Uterus (tissue), 4 donors: ENCODE measurements at places on chromosomes 7 and 10. TPM values are rescaled to one million over a fixed set of nuclear protein-coding genes. Genes with fewer than 3 reads are reported as not detected.

DNA sequence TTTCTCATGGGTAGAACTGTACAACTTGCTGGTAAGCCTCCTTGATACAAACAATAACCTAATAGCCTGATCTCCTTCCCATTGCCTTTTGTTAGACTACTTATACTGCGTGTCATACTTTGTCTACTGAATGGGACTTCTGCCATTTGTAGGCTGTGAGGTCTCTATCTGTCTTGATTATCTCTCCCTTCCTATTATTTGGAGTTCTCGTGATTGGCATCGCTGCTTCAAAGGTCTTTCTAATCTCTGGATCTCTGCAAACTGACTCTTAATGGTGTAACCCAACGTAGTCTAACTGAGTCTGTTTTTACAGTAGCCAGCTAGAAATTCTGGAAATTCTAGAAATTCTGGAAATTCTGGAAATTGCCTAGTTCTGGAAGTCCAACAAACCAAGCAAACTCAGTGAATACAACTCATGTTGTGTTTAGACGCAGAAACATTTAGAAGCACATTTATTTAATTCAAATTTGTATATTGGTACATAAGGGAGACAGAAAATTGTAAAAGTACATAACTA, 29.8 kb downstream of the PHYHIPL start:
- no peak for DNase-seq

The DLX6 gene
- total RNA-seq = not detected

GRCh38 chr10:112580267-112580666, 133.3 kb downstream of the VTI1A start:
- DNase-seq = no peak

The DDX56 gene
- total RNA-seq = 42.9 TPM

DNA sequence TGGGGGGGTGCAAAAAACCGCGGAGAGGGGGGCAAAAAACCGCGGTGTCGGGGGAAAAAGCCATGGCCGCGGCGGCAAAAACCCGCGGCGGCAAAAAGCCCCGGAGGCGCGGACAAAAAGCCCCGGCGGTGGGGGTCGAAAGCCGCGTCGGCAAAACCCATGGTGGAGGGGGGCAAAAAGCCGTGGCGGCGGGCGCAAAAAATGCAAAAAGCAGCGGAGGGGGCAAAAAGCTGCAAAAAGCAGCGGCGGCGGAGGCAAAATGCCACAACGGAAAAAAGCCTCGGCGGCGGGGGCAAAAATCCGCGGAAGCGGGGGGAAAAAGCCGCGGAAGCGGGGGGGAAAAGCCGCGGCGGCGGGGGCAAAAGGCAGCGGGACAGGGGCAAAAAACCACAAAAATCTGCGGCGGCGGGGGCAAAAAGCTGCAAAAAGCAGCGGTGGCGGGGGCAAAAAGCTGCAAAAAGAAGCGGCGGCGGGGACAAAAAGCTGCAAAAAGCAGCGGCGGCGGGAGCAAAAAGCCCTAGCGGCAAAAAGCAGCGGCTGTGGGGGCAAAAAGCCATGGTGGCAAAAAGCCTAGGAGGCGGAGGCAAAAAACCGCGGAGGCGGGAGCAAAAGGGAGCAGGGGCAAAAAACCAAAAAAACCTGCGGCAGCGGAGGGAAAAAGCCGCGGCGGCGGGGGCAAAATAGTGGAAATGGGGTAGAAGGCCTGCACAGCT, 418.9 kb downstream of the ZNF716 start:
- DNase-seq = no peak

DNA sequence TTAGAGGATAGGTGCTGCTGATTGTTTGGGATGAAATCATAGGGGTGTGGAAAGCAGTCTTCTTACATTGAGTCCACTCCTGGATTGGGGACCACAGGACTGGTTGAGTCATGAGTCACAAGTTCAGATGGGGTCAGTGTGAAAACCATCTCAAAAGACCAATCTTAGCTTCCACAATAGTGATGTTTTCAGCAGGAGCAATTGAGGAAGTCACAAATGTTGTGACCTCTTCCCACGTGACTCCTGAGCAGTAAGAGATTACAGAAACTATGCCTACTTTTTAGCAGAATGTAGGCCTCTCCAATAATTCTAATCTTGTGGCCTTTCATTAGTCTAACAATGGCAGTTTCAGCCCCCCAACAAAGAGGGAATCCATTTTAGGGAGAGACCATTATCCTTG, 256.9 kb upstream of the CDC14C start:
- DNase-seq = no peak

The HOGA1 gene
- total RNA-seq = 0.26 TPM

GRCh38 chr7:34165927-34166550, 260.7 kb downstream of the BMPER start:
- no peak for DNase-seq

The DPP6 gene
- 4.1 TPM for total RNA-seq

GRCh38 chr7:155722118-155722517, 77.7 kb downstream of the RBM33 start:
- no peak for DNase-seq

GRCh38 chr7:120988591-120989256, at the start of gene CPED1:
Gene CPED1 (plus strand): TSS chr7:120988711. CDS start chr7:120989622, 911 bp downstream.
- DNase-seq = peak; percentile 78

DNA sequence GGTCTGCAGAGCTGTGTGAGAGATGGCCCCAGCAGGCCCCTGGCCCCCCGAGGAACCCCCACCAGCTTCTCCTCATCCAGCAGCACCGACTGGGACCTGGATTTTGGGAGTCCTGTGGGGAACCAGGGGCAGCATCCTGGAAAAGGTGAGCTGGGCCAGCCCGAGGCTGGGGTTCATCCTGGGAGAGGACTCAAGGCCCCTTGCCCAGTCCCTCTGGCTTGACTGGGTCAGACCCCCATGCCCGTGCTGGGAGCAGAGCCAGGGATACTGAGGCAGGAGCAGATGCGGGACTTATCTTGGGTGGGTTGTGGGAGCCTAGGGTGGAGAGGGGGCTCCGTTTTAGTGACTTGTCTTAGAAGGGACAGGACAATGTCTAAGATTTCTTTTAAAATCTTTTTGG, 47.5 kb downstream of the ZNF467 start:
- DNase-seq = no peak

GRCh38 chr7:69465262-69465661, 133.0 kb upstream of the AUTS2 start:
- DNase-seq = no peak

The GPR15LG gene
- not detected for total RNA-seq

The WIPF3 gene
- 4.1 TPM for total RNA-seq

GRCh38 chr10:127013211-127013656, 108.0 kb downstream of the DOCK1 start:
- DNase-seq = no peak

DNA sequence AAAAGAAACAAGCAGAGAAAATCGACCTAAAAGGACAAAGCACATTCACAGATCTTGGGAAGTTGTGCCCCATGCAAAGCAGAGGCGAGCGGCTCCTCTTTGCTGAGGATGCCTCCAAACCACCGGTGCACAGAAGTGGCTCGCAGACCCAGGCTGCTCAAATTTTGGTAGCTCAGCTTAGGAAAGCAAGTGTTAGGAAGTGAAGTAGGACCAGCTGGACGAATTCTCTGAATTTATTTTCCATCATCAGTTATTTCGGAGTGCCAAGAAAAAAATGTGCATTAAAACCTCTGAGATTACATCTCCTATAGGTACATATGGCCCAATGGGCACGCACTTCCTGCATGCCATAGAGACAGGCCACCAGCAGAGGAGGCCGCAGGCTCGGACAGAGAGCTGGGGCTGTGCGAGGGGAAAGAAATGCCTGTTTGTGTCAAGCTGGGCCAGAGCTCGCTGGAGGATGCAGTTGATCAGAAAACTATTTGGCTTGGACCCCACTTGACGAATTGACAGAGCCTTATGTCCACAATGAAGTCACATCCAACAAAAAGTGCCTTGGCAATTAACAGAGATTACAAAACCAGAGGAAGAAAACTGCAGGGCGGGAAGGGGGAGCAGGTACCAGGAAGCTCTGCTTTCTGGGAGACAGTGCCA, 122.3 kb upstream of the LYZL2 start:
- DNase-seq = peak; percentile 82

The PPP1R3C gene
- 20.7 TPM for total RNA-seq

DNA sequence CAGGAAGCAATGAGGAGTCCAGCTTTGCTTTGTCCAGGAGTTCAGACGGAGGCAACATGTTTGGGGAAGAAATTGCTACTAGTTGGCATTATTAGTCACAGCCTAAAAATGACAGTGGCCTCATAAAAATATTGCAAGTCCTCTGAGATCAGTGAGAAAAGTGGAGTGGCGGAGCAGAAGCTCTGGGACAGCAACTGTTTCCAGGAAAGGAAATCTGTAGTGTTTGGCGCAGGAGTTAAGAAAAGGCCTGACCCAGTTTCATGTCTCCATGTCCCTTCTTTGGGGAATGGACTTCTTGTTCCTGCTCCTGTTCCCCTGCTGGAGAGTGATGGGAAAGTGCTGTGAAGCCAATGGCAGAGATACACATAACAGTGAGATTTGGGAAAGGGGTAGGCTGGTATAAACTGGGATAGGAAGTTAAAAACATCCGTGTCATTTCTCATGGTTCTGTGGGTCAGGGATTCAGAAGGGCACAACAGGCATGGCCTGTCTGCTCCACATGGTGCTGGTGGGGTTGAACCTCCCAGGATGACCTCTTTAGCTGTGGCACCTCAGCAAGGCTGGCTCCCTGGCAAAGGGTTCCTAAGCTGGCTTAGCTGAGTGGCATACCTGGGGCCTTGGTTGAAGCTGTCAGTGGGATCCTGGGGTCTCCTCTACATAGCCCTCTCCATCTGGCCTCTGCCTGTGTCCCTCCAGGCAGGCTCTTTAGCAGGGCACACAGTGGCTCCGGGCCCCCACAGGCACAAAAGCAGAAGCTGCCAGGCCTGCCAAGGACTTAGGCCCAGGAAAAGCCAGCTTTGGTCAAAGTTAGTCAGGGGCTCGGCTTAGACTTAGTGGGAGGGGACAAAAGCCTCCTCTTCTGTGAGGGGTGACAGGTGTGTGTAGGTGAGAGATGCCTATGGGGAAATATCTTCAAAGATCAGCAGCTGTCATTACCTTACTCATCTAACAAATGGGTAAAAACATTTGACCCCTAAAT, 77.7 kb downstream of the WDFY4 start:
- DNase-seq = no peak

The MYPN gene
- total RNA-seq = not detected

DNA sequence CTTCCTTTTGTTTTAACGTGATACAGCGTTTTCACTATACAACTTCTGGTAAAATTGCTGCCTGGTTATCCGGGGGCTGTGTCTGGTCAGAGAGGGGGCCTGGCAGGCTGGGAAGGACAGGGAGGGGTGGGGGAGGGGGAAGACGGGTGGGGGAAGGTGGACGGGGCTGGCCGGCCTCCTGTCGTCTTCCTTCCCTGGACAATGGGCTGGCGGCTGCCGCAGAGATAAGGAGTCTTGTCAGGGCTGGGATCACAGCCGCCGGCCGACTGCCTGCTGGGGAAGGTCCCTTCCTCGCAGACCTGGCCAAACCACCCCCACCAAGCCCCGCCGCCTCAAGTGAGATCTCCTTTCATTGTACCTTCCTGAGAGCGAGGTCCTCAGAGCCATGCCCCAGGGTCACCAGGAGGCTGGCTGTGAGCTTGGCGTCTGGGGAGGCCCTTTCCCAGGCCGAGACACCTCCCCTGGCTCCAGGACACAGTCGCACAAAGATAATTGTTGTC, 151.2 kb upstream of the TNRC18 start:
- peak; percentile 49 for DNase-seq

GRCh38 chr7:13153742-13154141, 466.3 kb downstream of the ARL4A start:
- DNase-seq = no peak

GRCh38 chr10:13732465-13732881, 145.7 kb downstream of the PRPF18 start:
- no peak for DNase-seq

DNA sequence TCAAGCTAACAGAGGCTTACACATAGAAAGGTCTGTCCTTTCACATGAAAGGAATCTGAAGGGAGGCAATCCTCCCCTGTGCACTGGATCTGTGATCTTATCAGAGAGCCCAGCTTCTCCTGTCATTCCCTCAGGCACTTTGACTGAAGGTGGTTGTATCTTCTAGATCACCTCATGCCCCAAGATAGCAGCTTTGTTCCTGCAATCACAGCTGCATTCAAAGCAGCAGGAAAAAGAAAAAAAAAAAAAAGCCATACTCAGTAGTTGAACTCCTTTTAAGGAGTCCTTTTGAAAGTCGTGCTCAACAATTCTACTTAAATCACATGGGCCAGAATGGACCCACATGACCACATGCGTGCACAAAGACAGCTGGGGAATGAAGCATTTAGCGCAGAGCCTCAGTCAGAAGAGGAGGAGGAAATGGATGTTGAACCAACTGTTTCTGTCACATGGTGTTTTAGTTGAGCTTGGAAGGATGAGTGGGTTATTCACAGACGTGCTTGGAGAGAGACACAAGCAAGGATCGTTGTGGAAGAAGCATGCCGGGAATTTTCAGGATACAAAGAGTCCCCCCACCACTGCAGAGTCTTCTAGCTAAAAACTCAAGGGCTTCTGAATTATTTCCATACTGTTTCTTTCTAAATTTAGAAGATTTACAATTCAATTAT, 13.0 kb upstream of the PFKP start:
- DNase-seq = no peak

GRCh38 chr10:1529806-1530413, 207.4 kb downstream of the ADARB2 start:
- no peak for DNase-seq

- no peak for DNase-seq
Measured at GRCh38 chr10:11110539-11110938, 92.9 kb downstream of the CELF2 start.

The SNX10 gene
- 7.7 TPM for total RNA-seq

The ERVW-1 gene
- not detected for total RNA-seq

DNA sequence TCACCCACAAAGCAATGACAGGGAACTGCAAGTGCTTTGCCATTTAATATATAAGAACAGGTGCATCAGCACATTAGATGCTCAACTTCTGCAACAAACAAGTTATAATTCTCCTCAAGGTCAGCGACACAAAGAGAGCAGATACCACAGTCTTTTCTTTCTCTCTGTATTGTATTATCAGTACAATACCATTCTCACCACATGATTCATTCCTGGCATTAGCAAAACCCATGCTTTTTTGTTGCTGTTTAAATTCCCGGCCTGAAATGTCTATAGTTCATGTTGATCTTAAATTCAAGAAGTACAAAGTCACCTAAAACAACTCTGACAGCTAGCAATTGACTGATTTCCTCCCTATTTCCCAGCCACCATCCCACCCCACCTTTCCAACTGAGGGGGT, 111.8 kb upstream of the FEZF1 start:
- no peak for DNase-seq

The GFRA1 gene
- total RNA-seq = 75.1 TPM

DNA sequence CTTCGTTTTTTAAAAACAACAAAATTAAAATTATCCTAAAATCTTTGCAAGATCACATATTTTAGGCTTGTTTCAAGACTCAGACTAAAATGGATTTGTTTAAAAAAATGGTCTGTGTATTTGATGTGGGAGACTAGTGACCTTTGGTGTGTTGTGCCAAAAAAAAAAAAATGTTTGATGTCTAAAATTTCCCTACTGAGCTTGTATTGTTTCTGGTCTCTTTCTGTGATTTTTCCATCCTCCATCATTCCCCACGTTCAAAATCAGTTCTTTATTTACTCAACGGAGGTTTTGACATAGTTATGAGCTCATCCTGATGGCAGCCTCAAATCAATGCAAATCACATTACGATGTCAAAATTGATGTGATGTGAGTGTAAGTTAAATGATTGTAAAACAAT, 326.2 kb downstream of the RNLS start:
- no peak for DNase-seq

The PFKFB3 gene
- 7.4 TPM for total RNA-seq
